NCI-H1417 treated with DMSO at 0.1 percent for 48 hours (cell line): ENCODE measurements at places on chromosomes 7 and 10.

DNA sequence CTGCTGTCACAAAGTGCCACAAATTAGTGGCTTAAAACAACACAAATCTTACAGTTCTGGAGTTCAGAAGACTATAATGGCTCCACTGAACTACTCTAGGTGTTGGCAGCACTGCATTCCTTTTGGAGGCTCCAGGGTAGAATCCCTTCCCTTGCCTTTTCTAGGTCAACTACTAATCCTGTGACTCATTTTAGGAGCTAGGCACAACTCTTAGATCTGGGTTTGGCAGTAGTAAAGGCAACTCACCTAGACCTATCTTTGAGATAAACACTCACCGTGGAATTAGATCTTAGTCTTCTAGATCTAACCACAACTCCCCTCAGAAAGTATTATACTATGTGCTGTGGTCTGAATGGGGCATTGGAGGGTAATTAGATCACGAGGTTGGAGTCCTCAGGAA, 60.4 kb downstream of the ANKIB1 start:
- no peak for DNase-seq

- no peak for DNase-seq
Measured at GRCh38 chr10:133247681-133248333, 10.2 kb downstream of the VENTX start.

DNA sequence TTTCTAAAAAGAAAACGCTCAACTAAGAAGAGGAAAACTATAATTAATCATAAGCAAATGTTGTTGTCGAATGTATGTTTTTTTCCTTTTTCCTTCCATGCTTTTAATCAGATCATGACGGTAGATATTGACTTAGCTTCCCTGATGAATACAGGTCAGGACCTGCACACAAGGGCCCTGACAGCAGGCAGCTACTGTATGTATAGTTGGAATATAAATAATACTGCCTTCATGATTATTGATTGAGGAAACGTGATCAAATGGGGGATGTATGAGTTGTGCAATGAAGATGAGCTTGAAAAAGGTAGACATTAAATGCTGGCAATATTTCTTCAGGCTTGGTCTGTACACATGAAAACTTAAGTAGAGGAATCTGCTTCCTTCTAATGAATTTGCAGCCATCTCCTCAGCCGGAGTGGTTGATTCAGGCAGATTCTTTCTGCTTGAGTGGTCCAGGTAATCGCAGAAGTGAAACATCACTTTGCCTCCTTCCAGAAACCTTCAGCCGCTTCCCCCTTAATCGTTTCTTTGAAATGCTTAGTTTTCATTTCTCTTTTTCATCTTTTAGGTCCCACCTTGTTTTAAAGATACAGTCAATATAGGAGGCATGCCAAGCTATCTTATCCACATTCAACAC, 656.5 kb downstream of the SDK1 start:
- no peak for DNase-seq

- peak; percentile 70 for DNase-seq
Measured at GRCh38 chr7:4631380-4632179, 50.5 kb upstream of the FOXK1 start.
